ENCODE measurements at places on chromosomes 1 and 21.
A peak's percentile ranks its signal among the peaks of the same experiment; 100 is the strongest.

DNA sequence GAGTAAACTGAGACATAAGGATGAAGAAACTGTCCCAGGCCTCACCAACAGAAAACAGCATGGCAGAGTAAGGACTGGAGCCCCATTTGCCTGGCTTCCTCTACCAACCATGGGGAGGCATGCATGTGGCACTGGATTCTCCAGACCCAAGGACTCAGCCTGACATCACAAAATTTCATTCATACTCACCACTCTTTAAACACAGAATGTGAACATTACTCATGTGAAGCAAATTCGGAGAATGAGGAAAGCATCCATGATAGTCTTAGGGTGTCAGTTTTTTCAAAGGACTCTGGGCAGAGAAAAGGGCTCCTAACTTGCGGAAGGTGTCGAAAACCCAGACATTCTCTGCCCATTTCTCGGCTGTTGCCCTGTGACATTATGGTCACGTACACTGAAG lies 83.9 kb downstream of the PCNX2 start:
- DNase-seq: no peak

GRCh38 chr21:43659136-43660000 lies at the start of the genes HSF2BP and RRP1B:
Gene HSF2BP, minus strand, starts transcription at chr21:43659488. Its CDS starts 1,392 bp downstream, at chr21:43658096.
Gene RRP1B, plus strand, starts transcription at chr21:43659560. Its CDS starts 105 bp downstream, at chr21:43659665.
- peak; percentile 74 for DNase-seq

DNA sequence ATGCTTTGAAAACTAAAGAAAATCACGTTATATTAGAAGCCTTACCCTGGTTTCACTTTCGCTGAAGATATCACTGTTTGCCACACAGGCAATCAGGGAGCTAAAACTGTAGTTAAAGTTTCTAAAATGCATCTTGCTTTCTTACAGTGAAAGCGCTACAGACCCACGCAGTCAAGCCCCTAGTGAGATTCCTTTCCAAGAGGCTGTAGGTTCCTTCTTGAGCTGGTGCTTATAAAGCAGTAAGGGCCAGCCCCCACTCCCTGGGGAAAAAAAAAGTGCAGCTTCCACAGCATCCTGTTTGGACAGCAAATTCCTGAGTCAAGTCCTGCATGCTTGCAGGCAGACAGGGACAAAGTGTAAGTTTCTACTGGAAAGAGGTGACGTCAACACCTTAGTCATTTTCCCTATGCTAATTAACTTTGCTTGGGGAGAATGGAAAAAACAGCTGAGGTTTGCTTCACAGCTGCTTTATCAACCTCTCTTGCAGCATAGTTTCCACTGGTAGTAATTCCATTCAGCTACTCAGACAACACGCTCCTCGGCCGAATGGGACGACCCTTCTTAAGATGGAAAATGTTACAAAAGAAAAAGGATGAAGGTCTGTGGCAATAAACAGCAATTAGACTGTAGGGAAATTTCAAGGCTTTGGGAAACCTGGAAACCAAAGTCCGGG lies 14.7 kb upstream of the KCNE1 start:
- DNase-seq: peak; percentile 5

DNA sequence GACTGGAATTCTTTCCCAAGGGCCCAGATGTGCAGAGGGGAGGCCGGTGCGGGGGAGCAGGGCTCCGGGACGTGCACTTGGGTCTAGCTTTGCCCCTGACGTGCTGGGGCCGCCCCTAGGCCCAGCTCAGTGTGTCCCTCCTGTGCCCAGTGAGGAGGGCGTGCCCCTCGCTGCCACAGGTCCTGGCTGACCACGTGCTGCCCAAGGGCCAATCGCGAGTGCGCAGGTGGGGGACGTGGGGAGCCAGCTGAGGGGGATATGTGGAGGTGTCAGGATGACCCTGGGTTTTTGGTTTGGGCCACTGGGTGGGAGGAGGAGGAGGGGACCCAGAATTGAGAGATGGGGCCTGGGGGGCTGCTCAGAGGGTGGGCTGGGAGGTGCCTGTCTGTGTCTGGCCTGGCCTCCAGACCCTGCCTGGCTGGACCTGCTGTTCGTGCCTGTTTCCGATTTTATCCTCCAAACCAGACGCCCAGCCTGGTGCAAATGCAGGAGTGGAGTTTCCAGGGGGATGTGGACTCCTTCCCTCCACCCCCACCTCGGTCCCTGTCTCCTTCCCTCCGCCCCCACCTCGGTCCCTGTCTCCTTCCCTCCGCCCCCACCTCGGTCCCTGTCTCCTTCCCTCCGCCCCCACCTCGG lies 6.1 kb upstream of the RNF223 start:
- peak; percentile 22 for DNase-seq

DNA sequence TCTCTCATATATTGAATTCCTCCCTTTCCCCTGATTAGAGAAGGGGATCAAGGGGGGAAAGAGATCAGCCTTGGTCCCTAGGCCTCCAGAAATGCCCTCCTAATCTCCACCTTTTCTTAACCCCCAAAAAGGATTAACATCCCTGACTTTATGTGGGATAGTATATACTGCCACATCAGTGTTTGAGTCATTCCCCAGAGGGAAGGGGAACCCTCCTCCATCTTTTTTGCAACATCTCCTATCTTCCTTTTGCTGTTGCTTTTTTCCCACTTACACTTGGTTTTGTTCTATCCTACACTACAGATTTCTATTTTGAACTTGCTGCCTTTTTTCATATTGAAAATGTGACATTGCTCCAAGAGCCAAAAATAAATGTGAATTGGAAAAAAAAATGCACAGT lies 65.4 kb upstream of the PODN start:
- no peak for DNase-seq

DNA sequence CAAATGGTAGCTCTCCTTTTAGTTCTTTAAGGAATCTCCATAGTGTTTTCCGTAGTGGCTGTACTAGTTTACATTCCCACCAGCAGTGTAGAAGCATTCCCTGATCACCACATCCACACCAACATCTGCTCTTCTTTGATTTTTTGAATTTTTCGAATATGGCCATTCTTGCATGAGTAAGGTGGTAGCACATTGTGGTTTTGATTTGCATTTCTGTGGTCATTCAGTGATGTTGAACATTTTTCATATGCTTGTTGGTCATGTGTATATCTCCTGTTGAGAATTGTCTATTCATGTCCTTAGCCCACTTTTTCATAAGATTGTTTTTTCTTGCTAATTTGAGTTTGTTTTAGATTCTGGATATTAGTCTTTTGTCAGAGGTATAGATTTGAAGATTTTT lies 84.6 kb upstream of the B3GALT2 start:
- no peak for DNase-seq

DNA sequence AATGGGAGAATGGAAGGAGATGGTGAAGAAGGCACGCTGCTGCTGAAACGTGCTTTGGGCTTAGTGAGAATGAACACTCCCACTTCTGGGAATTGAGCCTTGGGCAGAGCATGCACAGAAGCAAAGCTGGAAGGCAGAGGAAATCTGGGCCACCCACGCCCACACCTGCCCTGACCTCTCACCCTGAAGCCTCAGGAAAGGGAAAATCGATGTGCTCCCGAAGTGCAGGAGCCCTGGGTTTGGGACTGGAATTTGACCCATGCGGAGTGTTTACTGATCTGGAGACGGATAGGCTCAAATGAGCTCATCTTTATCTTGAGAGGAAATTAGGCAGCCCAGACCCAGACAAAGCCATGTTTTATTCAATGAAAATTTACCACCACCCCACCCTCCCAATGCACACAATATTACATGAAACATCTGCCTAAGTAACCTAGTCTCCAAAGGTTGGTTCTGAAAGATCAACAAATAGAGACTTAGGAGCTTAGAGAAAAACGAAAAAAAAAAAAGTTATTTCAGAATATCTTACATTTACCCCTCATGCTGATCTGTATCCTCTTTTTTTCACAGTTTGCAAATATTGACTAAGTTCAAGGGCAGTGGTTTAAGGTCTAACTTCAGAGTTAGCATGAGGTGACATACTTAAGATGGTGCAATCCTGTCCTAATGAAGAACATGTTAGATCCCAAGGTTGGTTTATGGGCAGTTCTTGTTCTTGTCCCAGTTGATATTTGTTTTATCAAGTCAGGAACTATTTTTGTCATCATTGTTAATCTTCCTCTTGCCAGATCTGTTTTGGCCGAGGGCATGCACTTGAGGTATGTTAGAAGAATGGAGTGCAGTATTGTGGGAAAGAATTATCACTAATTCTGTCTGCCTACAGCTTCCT lies 63.0 kb downstream of the PROX1 start:
- no peak for DNase-seq
